Uterus (tissue), 4 donors: ENCODE measurements at places on chromosomes 13 and 19. TPM values are rescaled to one million over a fixed set of nuclear protein-coding genes. Genes with fewer than 3 reads are reported as not detected.

The NUP58 gene
- 67.4 TPM for total RNA-seq

The LGALS4 gene
- total RNA-seq, result 4.7 TPM

GRCh38 chr19:14515501-14516047 is 2.6 kb downstream of the DNAJB1 start:
- no peak for DNase-seq

The SPRYD7 gene
- total RNA-seq, result 0.59 TPM

DNA sequence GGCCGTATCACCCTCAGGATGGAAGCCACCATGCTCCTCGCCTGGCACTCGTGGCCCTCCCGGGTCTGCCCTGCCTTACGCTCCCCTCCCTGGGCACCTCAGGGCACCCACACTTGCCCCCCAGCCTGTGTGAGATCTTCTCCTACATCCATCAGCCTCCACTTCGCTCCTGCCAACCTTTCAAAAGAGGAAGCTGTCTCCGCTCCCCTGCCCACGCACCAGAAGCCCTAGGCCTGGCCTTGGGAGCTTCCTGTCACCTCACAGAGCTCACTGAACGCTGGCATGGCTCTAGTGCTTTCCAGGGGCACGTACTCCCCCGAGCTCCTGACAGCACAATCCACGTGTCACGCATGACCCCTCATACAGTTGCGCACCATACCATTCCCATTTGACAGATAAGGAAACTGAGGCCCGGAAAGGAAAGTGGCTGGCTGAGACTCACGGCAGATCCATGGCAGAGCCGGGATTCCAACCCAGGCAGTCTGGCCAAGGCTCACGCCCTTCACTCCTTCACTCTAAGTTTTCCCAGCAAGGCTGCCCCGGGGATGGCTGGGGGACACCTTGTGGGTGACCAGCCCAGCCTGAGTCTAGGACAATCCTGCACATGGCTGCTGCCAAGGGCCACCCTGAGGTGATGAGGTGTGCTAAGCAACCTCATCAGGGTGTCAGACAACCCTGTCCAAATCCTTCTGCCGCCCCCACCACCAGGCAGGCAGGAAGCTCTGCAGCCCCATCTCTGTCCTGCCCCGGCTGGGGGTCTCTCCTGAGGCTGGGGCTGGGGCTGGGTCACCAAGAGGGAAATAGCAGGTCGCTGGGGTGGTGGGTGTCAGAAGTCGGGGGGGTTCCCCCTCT is 19.3 kb downstream of the PPP1R12C start:
- DNase-seq, result no peak

GRCh38 chr19:40990972-40991381 is at the start of gene CYP2B6:
Gene CYP2B6, plus strand, starts transcription at chr19:40991282. Its CDS starts 24 bp downstream, at chr19:40991306.
- DNase-seq, result no peak

DNA sequence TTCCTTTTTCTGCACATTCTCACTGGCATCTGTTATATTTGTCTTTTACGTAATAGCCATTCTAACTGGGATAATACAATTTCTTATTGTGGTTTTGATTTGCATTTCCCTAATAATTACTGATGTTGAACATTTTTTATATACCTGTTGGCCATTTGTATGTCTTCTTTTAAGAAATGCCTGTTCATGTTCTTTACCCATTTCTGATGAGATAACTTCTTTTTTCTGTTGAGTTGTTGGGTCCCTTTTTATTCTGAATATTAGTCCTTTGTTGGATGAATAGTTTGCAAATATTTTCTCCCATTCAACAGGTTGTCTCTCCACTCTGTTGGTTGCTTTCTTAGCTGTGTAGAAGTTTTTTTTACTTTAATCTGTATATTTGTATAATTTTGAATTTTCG is 147.7 kb upstream of the TRPC4 start:
- DNase-seq, result no peak

The CSNK1G2 gene
- 46.9 TPM for total RNA-seq

The PLEKHG2 gene
- 38.0 TPM for total RNA-seq

DNA sequence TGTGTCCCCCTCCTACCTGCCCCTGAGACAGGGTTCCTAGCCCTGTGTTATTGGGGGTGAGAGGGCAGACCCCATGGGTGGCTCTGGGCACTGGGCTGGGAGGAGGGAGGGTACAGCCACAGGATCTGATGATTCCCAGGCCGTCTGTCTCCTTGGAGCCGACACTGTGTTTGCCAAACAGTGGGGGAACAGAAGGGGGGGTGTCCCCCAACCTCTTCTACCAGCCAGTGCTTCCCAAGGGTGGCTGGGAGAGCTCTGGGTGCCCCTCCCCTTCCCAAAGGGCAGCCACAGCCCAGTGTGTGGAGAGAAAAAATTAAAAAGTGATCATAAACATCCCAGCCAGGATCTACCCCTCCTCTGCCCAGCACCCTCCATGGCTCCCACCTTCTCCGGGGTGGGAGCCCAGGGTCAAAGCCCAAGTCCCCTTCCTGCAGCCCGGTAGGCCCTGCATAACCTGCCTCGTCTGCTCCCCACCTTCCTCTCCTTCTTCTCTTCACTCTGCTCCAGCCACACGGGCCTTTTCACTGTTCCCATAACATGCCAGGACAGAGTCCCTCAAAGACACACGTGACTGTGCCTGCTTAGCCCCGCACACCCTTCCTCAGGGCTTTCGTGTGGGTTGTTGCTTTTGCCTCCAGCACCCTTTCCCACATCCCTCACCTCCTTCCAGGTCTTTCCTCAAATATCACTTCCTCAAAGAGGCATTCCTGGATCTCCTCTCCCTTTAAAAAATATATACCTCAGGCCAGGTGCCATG is 1.4 kb upstream of the PLIN4 start:
- peak; percentile 77 for DNase-seq

DNA sequence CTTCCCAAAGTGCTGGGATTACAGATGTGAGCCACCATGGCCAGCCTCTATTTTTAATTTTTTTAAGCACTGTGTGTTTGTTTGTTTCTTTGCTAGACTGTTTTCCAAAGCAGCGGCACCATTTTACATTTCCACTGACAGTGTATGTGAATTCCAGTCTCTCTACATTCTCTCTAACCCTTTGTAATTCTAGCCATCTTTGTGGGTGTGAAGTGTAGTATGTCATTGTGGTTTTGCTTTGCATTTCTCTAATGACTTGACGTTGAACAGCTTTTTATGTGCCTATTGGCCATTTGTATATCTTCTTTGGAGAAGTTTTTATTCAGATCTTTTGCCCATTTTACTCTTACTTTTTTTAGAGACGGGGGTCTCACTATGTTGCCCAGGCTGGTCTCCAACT is 11.6 kb downstream of the PNPLA6 start:
- no peak for DNase-seq

GRCh38 chr19:18778826-18779495 is 12.1 kb downstream of the COMP start:
- no peak for DNase-seq

DNA sequence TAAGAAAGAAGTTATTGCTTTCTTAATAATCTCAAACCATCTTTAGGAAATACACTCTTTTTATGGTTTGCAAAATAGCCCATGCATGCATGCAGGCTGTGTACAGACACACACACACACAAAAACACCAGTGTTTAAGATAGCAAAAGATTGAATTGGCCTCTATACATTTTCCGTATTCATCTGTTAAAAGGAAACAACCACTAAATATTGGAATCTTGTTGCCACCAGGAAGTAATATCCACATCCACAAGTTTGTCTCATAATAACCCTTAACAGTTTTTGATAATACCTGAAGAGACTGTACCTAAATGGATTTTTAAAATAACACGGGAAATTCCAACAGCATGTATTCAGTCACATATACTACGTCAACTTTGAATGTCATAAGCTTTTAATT is 7.3 kb upstream of the MAB21L1 start:
- no peak for DNase-seq

The ELOF1 gene
- 89.4 TPM for total RNA-seq

The B3GLCT gene
- 20.0 TPM for total RNA-seq

The KASH5 gene
- total RNA-seq, result not detected

The OR7D2 gene
- total RNA-seq, result not detected

DNA sequence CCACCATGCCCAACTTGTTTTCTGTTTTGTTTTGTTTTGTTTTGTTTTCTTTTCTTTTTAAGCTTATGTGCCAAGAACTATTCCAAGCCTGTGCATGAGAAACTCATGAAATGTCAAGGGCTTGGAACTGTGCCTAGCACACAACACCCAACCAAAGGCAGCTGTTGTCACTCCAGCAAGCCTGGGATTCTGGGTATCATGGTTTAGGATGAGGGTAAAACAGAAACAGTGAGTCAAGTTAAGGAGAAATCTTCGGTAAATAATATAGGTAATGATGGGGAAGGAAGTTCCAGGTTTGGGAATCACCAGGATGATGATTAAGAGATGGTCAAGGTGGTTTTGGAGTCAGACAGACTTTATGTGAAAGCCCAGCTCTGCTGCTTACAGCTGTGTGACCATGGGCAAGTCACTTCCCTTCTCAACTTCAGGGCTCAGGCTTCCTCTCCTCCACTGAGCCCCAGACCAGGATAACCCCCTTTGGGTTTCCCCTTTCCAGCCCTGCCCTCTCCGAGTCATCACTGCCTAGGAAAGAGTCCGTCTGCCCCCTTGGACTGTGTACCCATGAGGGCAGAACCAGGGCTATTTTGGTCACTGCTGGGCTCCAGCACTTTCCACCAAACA is 5.0 kb downstream of the PVR start:
- DNase-seq, result no peak

DNA sequence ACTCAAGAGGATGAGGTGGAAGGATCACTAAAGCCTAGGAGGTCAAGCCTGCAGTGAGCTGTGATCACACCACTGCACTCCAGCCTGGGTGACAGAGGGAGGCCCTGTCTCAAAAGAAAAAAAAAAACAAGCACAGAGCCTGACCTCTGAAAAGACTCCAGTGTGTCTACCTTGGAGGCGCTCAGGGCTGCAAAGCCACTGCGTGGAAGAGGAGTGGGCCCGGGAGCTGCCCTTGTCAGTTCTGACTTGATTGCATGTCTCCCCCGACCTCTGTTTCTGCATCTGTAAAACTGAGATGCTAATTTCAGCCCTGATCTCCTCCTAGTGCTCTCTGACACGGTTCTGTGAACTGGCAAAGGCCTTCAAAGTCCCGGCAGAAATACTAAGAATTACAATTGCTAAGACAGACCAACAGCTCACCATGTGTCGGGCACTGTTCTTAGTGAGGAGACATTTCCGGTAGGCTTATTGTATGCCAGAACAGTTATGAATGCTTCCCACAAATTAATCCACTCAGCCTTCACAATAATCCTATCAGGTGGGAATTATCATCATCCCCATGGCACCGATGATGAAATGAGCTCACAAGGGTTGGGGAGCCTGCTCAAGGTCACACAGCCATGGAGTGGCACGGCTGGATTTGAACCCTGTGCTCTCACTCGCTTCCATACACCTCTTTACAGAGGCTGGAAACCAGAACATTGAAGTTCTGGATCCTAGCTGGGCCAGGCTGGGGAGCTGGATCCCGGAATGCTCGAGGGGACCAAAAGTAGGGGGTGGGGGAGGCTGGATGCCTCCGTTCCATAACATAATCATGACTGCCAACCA is 3.5 kb downstream of the AKT2 start:
- no peak for DNase-seq

DNA sequence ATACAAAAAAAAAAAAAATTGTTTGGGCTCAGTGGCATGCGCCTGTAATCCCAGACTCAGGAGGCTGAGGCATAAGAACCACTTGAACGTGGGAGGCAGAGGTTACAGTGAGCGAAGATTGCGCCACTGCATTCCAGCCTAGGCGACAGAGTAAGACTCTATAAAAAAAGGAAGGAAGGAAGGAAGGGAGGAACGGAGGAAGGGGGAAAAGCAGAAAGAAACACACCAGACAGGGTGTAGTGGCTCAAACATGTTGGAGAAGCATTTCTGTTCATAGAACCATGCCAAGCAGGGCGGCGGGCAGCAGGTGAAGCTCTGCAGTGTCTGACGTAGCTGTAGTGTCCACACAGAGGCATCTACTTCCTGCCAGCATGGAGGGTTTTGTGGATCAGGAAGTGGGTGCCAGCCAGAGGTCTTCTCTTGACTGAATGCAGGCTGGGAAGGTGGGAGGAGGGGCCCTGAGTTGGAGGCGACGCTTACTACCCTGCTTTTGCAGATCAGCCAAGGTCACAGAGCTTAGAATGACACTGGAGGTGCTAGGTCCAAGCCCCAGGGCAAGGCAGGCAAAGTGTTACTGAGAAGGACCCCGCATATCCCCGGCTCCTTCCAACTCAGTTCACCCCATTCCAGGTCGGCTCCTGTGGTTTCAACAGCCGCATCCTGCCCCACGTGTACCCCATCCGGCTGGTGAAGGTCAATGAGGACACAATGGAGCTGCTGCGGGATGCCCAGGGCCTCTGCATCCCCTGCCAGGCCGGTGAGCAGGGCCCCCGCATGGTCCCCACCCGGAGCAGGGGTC is 11.6 kb upstream of the PGLS start:
- DNase-seq, result peak; percentile 64
